ENCODE measurements at places on chromosomes 4 and X.
A peak's percentile ranks its signal among the peaks of the same experiment; 100 is the strongest.

- peak; percentile 14 for DNase-seq
Observed at GRCh38 chr4:40629401-40630334, at the start of gene RBM47. Gene RBM47 (minus strand): TSS chr4:40629864. CDS start chr4:40438893, 190,971 bp downstream.

GRCh38 chrX:119145241-119145653 lies 17.6 kb upstream of the KIAA1210 start:
- no peak for DNase-seq

DNA sequence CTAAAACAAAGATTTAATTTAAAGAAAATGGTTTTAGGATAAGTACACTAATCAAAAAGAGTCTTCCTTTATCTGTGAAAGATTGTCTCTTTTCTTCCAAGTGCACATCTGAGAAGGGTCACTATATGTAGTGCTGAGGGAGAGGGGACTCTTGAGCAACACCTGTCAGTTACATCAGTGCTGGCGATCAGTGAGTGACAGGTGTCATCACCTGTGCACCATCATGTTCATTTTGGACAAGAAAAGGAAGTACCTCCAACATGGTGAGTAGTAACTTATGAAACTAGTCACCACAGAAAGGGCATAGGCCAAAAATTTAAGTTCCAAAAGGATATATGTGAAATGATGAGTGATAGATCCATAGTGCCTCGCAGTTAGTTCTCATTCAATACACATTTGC lies 55.7 kb downstream of the MCUB start:
- DNase-seq: no peak

GRCh38 chrX:20529301-20529700 lies 262.6 kb upstream of the RPS6KA3 start:
- DNase-seq: no peak

- DNase-seq: no peak
Observed at GRCh38 chrX:150201841-150202240, 161.3 kb upstream of the MAMLD1 start.

- DNase-seq: no peak
Observed at GRCh38 chr4:31194823-31195222, 474.7 kb downstream of the PCDH7 start.

DNA sequence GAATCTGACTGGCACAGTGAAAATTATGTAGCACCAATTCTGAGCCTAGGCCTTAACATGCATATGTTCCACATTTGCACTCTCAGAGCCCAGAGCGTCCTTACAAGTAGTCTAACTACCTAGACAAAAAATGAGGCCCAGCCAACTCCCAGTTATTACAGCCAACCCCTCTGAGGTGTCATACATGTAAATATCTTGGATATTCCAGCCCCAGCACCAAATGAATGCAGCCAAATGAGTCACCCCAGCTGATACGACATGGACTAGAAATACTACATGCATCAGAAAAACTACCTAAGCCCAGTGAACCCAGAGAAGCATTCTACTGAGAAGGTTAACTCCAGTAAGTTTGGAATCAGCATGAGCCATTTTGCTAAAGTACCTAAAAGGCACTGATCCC lies 145.1 kb downstream of the STPG2 start:
- no peak for DNase-seq

Data from fibroblast of skin of left quadriceps (primary cell).